ENCODE measurements at places on chromosomes 4 and X.
A peak's percentile ranks its signal among the peaks of the same experiment; 100 is the strongest.

- peak; percentile 65 for DNase-seq
These were observed at the start of gene AMER1 for GRCh38 chrX:64205441-64205734. AMER1 (minus strand) TSS chrX:64205708; CDS start chrX:64193286, 12,422 bp downstream.

DNA sequence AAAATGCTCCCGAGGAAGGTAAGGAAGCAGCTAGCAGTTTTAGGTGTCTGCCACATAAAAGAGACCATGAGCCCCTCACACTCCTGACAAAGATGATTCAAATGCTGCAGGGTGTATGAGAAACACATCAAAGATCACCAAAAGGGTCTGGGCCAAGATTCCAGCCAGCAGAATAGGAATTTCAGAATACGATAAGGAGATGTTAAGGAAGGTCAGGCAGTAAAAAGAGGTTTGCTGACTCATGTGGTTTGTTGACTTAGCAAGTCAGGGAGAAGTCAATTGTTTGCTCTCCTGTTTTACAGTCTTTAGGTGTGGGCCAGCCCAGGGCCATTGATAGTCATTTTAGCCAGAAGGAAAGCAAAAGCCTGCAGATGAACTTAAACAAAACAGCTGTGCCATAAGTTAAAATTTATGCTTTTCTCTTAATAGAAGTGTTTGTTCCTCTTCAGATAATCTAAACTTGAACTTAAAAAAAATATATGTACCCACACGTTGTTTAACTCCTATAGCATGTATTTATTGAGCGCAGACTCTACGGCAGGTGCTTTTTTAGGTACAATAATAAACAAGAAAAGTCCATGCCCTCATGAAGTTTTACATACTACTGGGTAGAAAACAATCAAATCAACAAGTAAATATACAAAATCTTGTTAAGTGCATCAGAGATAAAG is 115.6 kb downstream of the CAMK2D start:
- DNase-seq = peak; percentile 8

- DNase-seq = no peak
These were observed 102.9 kb upstream of the PGRMC2 start for GRCh38 chr4:128390475-128390996.

- DNase-seq = no peak
These were observed 614.4 kb upstream of the NR3C2 start for GRCh38 chr4:149056615-149057014.

DNA sequence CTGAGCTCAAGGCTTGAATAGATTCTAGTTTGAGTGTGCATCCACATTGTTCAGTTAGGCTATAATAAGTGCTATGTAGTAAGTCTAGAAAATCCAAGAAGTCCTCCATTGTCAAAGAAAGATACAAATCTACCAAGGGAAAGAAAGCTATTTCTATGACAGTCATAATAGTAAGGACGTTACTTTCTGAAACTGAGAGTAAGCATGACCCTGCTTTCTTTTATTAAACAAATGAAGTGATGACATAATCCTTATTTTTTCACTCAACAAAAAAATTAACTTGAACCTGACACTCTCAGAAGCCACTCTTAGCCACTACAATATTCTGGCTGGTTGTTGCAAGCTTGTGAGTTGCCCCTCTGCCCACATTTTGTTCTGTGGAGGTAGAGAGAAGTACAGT is 33.8 kb upstream of the AMELX start:
- no peak for DNase-seq

GRCh38 chr4:106038012-106038411 is 142.7 kb downstream of the NPNT start:
- no peak for DNase-seq
